ENCODE measurements at places on chromosomes 7 and 10.
A peak's percentile ranks its signal among the peaks of the same experiment; 100 is the strongest.

GRCh38 chr7:128735436-128735835 is 3.7 kb upstream of the CALU start:
- DNase-seq: no peak

GRCh38 chr7:32243687-32244290 is 173.6 kb upstream of the PDE1C start:
- DNase-seq: no peak

DNA sequence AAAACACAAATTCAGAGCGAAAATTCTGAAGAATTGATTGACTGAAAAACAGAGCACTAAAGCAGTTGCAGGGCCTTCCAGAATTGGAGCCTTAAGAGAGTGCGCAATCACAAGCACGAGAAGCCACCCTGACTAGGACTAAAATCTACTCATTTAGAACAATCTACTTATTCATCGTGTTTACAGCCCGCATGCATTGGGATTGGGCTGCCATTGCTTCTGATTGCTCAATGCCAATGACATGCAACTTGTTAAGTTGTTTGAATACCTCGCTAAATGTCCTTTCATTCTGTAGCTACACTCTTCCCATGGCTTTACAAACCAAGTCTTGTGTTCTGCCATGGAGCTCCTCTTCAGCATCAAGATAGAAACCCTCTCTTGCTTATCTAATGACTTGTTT is 425.9 kb upstream of the POM121L12 start:
- DNase-seq: no peak

DNA sequence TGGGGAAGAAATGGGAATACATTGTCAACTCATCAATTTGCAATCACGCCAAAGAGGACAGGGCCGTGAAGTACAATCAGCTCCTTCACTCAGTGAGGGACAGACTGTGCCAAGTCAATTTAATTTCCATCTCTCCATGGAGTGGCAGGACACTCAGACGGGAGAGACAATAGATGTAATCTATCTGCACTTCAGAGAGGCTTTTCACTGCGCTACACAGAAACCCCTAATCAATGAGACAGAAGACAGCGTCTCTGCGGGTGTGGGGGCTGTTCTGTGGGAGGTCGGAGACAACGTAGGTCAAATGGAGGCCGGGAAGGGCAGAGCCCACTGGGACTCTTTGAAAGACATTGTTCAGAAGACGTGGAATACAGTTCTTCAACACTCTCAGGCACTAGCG is 541.0 kb upstream of the ADARB2 start:
- no peak for DNase-seq

GRCh38 chr7:95808396-95808795 is 36.0 kb downstream of the DYNC1I1 start:
- no peak for DNase-seq

DNA sequence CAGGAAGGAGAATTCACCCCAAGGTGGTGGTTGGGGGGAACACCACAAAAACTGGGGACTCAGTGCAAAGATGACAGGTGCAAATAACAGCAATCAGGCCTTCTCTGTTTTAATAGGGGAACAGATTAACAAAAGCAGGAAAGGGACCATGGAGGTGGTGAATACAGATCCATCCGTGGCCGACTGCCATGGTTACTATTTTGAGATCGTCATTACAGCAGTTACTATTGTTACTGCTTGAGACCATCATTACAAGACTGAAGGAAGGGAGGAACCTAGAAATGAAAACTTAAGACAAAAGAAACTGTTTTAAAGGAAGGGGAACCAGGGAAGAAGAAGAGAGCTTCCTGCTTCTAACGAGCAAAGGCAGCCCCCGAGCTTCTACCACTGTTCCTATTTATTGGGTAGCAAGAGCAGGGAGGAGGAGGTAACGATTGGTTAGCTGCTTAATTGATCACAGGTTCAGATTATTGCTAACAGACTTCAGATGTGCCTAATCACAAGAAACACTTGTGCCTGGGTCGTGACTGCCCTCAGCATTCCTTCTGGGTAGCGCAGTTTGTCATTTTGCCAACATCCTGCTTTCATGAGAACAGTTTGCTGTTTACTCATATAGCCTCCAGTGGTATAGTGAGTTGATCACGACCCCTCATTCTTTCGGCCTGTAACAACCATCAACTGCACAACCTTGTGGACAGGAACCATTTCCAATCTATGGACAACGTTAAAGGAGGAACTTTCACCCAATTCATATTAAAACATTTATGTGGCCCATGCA is 216.3 kb downstream of the CHCHD3 start:
- DNase-seq: no peak

DNA sequence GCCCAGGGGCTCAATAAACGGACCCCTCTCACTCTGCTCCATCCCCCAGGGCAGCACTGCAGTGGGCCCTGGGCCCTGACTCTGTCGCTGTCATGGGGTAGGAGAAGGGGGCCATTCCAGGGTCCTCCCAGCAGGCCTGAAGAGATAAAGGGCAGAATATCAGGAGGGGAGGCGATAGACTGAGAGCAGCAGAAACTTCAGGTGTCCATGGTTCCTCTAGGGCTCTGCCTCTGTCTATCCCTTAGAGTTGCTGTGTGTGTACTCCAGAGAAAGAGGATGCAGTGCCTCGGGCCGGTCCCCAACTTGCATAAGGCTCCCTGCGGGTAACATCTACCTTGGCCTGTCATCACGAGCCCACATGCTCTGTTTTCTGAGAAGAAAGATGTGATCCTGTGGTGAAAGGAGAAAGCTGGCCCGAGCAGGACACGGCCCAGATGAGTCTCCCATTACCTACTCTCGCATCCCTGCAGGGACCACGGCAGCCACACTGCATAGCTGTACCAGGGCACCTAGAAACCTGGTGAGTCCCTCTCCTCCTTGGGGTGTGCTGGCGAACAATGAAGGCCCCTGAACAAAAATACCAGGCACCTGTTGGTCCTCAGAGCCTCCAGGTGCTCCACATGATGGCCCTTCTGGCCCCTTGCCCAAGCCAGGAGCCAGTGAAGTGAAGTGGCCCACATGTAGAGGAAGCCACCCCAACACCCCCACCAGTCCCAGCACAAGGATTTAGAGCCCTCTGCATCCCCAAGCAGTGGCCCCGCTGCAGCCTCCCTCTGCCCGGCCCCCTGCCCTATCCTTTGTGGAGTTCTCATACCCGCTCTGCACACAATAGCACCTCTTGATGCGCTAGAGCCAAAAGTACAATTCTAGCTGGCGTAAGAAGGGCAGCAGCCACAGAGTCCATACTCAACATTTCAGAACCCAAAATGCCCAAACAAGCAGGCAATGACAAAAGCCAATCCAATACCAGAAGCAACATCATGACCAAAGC is 106.8 kb downstream of the ARHGAP22 start:
- DNase-seq: no peak

DNA sequence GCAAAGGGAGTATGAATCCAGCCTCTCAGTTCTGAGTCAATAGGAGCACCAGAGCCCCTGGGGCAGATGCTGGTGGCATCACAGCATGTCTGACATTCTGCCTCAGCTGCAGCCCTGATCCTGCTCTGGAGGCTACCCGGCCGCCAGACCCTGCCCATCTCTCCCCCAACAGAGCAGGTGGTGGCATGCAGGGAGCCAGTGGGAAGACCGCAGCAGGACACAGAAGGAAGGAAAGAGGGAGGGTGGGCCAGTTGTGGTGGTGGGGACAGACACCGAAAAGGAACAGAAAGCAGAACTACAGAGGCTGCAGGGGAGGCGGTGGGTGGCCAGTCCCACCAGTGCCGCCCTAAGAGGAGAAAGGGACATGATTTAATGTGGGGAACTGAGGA is 35.3 kb downstream of the BLNK start:
- DNase-seq: no peak

- DNase-seq: no peak
Measured at GRCh38 chr10:33001908-33002492, 44.0 kb upstream of the ITGB1 start.

DNA sequence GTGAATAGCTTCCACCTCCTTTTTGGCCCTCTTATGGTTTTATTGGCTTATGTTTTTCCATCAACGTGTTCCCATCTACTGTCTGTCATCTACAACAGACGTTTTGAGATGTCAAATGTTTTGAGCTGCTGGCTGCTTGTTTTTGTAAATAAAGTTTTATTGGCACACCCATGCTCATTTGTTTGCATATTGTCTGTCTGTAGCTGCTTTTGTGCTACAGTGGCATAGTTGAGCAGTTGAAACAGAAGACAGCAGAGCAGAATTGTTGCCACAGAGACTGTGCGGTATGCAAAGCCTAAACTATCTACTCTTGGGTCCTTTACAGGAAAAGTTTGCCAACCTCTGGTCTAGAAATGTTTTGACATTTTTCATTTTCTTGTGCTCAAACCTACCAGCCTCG is 88.7 kb downstream of the VPS50 start:
- DNase-seq: no peak

GRCh38 chr7:148831782-148832181 is 52.3 kb downstream of the EZH2 start:
- no peak for DNase-seq

GRCh38 chr7:90690159-90690858 is 94.2 kb downstream of the CDK14 start:
- no peak for DNase-seq

DNA sequence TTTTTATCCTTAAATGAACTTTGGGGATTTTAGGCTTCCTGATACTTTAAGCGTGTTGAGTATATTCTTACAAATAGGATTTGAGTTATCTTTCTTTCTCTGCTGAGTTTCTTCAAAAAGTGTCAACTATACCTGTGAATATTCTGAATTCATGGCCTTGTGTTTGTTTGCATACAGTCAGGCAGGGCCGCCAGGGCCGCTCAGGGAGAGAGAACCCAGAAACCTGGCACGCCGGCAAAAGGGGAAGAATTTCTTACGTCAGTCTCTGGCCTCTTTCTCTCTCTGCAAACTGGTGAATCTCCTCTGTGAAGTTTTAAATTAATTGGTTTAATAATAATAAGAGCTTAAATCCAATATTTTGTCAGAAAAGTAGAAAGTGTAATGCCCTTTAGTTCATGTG is 29.3 kb upstream of the BNIP3 start:
- no peak for DNase-seq

- DNase-seq: peak; percentile 13
Measured at GRCh38 chr7:131014906-131015656, 281.1 kb upstream of the KLF14 start.

- DNase-seq: no peak
Measured at GRCh38 chr7:150357270-150357669, 11.4 kb upstream of the REPIN1 start.

DNA sequence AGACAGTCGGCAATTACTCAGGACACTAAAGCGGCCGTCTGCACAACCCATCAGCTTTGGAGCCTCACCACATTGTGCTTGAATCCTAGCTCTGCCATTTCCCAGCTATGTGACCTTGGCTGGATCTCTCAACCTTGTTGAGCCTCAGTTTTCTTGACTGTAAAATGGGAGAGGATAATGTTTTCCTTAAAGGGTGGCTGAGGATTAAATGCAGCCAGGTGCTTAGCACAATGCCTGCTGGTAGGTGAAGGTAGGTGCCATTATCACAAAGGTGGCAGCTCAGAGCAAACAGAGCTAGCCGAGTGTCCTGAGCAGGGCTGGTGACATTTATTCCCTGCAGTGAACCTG is 508.5 kb upstream of the ZMIZ1 start:
- peak; percentile 69 for DNase-seq

DNA sequence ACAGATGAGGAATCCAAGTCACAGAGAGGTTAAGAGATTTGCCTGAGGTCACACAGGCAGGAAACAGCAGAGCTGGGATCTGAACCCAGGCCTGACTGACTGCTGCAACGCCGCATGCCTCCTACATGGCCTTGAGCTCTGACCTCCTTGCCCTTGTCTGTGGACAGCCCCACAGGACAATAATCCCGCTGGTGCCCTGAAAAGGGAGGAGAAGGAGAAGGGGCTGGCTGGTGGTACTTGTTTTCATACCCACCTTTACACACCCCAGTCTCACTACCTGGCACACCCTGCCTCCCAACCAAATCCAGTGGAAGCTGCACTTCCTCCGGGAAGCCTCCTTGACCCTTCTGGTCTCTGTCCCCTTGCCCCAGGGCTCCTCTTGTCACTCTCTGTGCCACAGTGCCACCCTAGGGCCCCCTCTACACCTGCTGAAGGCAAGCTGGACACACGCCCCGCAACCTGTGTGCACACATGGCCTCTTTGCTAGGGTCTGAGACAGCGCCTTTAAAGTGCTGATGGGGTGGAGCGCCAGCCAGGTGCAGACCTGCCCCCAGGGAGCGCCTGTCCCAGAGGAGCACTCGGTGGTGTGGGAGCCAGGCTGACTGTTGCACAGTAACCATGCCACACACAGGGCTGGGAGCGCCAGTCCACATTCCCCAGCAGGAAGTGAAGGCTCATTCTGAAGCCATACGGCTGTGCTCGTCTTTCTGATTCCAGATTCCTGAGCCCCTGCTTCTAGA is 38.6 kb downstream of the ZCCHC24 start:
- no peak for DNase-seq

DNA sequence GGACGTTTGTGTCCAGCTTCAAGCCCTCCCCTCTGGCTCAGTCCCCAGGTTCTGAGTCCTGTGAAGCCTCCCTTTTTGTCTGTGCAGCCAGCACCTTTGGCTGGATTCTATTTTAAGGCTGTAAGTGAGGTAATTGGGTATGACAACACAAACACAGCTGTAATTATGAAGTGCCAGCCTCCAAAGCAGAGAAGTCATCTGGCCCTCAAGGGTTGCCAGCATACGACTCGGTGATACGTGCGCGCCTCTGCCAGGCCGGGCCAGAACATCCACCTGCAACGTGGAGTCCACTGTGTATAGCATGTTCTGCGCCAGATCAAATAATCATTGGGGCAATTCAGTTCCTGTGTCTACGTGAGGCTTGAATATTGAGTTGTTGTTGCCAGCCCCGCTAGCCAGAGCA is 6.7 kb upstream of the FAM180A start:
- DNase-seq: peak; percentile 89

DNA sequence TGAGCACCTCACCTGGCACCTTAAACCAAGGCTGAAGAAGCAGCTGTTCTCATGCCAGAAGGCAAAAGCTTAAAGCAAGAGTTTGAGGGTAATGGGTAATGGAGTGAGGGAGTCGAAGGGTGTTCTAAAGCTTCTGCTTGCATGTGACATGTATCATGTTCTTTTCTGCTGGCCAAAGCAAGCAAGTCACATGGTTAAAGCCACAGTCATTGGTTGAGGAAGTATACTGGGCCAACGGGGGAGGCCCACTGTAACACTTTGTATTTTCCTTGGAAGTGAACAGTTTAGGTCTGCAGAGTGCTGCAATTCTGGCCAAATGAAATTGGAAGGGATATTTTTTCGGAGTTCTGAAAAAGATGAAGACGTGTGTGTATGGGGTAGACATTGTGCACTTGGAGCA is 75.7 kb downstream of the REEP3 start:
- DNase-seq: no peak

GRCh38 chr7:75624134-75624832 is 114.5 kb downstream of the HIP1 start:
- DNase-seq: no peak
